ENCODE measurements at places on chromosomes 2 and 18.

- DNase-seq: no peak
These were observed 38.1 kb downstream of the FER1L5 start for GRCh38 chr2:96680561-96681141.

- DNase-seq: no peak
These were observed 67.9 kb downstream of the SLC9A4 start for GRCh38 chr2:102540882-102541281.

DNA sequence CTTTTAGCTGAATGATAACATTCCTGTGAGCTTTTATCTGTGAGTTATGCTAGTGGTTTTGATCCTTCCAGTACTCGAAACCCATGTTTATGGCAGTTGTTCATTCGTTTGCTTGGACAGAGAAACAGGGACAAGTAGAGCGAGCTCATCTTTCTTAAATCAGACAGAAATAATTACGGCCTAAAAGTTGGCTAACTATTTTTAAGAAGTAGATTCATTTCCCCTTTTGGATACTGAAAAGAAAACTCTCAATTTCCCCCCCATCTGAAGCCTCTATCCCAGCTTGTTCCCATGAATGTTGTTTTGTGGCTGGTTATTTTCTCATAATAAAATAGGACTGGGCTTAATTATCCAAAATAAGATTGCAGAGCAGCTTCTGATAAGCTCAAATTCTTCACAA is 67.1 kb downstream of the ANTXR1 start:
- no peak for DNase-seq

- DNase-seq: no peak
These were observed 24.0 kb downstream of the GAREM2 start for GRCh38 chr2:26196683-26197418.

- no peak for DNase-seq
These were observed 120.9 kb upstream of the TTC39C start for GRCh38 chr18:23893653-23894052.

All from AG04450 (cell line).